Stimulated activated CD4-positive, alpha-beta T cell treated with anti-CD3 and anti-CD28 coated beads, TNF-alpha, amount 100 ng/mL, for 1 hour (primary cell): ENCODE measurements at places on chromosomes 1 and 21.

- DNase-seq, result no peak
Measured at GRCh38 chr1:168281603-168282325, 1.1 kb downstream of the TBX19 start.

DNA sequence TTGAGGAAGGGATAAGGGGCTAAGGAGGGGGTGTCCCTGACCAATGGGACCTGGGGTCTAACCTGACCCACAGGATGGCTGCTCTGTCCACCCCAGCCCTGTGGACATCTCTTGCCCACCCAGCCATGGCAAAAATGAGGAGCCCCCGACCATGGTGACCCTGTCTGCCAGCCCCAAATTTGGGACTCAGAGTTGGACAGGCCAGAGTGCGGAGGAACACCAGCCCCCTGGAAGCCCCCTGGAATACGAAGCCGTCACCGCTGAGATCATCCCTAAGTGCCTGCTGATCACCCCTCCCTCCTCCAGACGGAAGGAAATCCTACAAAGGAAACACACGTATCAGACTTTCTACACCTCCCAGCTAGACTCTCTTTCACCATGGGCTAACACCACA, 119.3 kb downstream of the SIK1 start:
- no peak for DNase-seq

GRCh38 chr1:19504796-19505692, 19.7 kb upstream of the CAPZB start:
- no peak for DNase-seq

- no peak for DNase-seq
Measured at GRCh38 chr1:208036918-208037766, 126.2 kb upstream of the CD34 start.

GRCh38 chr1:236748268-236748870, 46.7 kb upstream of the MTR start:
- no peak for DNase-seq

- no peak for DNase-seq
Measured at GRCh38 chr1:165376041-165376810, 19.7 kb upstream of the LMX1A start.

GRCh38 chr1:65265651-65266351, 43.5 kb upstream of the DNAJC6 start:
- DNase-seq, result no peak

DNA sequence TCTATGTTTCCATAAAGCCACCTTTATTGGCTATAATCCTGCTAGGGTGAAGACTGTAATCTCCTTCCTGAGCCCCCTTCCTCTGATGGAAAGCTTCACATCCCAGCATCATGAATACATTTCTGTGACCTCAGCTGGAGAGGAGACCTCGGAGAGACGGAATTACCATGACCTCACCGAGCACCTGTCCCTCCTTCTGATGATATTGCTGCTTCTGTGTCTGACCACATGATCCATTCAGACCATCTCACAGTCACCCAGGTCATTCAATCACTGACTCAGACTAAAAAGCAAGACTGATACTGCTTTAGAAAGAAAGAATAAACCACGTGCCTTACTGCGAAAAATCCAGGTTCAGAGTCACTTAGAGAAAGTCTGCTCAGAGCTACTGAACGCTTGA, 8.8 kb downstream of the KCND3 start:
- no peak for DNase-seq

- no peak for DNase-seq
Measured at GRCh38 chr1:230503726-230504125, 77.6 kb upstream of the PGBD5 start.

DNA sequence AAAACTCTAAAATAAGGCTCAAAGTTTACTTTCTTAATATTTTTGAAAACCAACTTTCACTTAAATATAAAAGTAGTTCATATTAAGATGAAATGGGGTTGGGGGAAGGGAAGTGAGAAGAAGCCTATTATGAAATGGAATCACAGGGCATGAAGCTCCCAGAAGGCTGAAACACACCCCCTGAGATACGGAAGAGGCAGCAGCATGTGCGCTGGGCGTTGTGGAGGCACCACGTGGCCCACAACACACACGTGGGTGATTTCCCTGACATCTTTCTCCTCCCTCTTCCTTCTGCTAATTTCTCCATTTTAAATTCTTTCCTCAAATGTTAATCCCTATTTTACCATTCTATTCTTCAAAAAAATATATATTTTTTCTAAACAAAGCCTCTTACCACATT, 35.6 kb upstream of the SEC16B start:
- no peak for DNase-seq

DNA sequence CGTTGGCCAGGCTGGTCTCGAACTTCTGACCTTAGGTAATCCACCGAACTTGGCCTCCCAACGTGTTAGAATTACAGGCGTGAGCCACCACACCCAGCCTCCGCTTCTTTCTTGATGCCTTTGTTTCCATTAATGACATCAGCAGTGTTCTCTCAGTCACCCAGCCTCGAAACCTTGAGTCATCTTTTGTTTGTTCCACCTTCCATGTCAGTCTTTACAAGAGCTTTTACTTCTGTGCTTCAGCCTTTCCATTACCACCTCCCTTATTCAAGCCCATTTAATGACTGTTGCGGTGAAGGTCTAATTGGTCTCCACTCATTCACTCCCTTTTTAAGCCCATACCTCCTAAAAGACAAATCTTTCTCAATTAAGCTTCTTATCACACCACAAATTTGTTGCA, 146.6 kb upstream of the ADGRL2 start:
- no peak for DNase-seq

- DNase-seq, result no peak
Measured at GRCh38 chr1:247008406-247008799, 546 bp upstream of the ZNF695 start.

DNA sequence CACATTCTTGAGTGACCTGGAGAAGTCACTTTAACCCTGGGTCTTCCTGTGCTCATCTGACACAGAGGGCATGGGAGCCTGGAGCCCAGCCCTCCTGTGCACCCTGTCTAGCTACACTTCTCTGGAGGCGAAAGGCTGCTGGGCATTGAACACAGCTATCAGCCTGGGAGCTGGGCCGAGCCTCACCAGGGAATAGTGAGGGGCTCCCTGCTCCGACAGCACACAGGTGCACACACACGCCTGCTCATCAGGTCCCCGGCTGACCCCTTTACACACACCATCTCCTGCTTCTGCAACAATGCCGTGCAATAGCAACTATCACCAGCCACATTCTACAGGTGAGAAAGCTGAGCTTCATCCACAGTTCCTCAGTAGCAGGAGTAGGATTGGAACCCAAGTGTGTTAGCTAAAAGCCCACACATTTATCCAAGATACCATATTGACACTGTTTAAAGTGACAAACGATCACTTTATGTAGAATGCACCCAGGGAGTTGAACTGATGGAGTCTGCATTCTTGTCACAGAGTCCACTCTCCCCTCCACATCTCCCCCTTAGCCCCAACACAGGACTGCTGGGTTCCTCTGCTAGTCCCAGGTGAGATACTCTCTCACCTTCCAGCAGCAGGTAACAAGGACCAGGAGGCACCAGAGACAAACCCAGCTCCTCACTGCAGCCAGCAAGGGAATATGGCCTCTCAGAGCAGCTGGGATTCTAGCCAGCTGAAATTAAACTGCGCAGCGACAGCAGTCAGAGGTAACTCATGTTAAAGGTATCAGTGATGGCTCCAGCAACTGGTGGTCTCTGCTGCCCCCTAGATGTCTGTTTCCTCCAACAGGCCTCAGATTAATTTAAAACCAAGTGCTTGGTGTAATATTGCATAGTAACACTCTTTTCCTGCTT, 18.3 kb upstream of the CAPN8 start:
- no peak for DNase-seq

DNA sequence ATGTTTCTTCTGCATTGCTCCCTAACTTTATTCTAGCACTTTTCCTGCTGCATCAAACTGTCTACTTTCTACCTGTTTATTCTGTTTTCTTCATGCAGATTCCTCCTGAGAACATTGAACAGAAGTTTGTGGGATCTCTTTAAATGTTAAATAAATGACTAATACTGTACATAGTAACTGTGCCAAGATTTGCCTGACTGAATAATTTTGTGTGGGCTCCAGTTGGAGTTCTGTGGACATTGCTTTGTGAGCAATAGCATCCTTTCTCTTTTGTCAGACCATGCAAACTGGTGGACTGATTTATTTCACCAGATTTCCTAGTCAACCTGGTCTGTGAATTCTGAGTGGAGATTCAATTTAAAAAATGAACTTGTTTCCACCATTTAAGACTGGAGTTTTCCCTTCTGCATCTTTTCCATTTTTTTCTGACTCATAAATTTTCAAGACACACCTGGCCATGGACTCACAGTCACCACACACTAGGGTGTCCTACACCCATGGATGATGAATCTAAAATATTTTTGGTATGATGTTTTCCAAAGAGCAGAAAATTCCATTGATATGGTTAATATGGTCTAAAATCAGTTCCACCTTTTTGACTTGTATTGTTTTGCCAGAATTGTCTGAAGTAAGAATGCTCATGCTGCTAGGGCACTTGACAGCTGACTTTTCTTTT, 140.7 kb upstream of the SPAG17 start:
- DNase-seq, result no peak

DNA sequence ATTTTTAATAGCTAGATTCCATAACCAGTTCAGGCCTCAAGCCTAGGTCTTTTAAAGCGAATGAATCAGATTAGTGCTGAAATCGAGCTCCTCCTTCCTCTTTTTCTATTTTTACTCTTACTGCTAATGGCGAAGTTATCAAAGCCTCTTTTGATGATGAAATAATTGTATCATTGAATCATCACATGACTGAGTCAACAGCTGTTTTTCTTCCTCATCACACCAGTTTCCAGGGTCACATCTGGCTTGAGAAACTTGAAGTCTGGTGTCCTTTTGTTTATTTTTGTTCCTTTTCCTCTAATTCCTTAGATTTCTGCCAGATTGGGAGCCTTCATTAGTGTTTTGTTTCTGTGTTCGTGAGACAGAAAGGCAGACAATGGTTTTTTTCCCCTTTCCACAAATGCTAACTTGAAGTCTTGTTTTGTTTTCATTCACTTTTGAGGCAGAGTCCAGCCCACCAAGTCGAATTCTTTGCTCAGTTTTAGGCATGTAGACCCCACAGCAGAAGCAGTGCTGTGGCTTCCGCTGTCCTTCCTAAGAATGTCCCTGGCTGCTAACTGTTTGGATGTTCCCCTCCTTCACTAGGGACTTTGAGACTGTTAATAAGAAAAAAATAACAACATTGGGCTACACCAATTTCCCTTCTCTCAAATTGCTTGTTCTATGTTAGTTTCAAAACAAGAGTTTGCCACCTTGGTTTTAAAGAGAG, 51.9 kb upstream of the FMOD start:
- DNase-seq, result no peak

DNA sequence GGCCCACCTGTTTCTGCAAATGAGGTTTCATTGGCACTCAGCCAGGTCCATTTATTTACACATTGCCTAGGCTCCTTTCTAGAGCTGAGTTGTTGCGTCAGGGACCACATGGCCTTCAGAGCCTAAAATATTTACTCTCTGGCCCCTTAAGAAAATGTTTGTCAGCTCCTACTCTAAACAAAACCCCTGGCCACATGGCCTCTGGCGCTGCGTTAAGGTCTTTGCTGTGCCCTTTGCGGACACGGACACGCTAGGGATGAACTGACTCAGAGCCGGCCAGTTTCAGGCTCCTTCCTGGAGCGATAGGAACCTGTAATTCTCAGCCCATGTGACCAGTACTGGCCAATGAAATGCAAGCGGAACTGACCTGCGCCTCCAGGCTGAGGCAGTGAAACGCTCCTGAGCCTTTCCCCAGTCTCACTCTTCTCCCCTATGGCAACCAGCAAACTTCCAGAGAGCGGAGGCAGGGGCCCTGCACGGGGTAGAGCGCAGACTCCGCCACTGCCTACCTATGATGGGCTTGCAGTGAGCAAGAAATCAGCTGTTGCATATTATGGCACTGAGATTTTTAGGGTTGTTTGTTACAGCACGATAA, 160.3 kb downstream of the ETS2 start:
- no peak for DNase-seq

GRCh38 chr1:177984136-177984525, 14.3 kb upstream of the SEC16B start:
- no peak for DNase-seq

DNA sequence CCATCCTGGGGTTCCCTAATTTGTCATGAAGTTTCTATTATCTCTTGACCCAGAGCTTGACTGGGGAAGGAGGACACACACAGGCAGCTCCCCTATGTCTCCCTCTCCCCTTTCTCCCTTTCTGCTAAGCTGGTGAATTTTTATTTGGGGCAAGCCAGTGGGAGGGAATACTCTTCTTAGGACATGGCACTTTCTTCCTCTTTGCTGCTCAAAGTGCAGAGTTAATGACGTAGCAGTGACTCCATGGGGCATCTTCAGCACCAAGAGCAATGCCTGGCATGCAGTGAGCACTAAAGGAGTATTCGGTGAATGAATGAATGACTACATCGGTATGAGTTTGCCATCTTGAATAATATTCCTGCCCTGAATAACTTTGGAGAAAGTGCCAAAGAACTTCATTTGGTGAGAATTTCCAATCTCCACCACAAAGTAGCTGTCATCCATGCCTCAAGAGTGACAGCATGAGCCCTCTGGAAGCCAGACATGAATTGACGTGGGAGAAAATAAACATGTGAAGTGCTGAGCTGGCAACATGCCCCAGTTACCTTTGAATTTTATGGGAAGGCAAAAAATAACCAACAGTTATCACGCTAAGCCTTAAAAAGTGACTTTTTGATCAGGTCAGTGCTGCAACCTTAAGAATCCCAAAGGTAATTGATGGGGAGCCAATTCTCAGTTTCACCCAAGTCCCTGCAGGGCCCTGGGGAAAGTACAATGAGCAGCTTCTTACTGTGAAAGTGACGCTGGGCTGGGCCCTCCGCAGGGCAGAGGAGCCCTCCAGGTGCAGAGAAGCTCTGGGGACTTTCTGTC, 22.1 kb upstream of the ATF3 start:
- DNase-seq, result no peak

DNA sequence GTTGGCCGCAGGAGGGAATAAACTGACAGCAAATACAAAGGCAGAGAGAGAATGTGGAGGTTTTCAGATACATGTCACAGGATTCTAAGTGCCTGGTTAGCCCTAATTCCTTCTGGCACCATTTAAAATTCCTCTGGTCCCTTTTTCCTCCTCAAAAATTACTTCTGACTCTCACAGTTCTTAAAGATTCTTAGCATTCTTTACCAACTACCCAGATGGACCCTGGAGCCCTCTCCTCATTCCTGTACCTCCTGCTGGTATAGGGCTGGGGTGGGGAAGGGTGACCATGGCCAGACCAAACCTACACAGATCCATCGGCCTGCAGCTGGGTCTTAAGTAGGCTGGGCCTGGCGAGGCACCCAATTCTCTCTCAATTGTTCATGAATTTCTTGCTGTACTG, 7.2 kb downstream of the MKNK1 start:
- no peak for DNase-seq
